ENCODE measurements at places on chromosomes 6 and 20.

GRCh38 chr6:255041-255750 is 37.1 kb upstream of the DUSP22 start:
- DNase-seq = no peak

DNA sequence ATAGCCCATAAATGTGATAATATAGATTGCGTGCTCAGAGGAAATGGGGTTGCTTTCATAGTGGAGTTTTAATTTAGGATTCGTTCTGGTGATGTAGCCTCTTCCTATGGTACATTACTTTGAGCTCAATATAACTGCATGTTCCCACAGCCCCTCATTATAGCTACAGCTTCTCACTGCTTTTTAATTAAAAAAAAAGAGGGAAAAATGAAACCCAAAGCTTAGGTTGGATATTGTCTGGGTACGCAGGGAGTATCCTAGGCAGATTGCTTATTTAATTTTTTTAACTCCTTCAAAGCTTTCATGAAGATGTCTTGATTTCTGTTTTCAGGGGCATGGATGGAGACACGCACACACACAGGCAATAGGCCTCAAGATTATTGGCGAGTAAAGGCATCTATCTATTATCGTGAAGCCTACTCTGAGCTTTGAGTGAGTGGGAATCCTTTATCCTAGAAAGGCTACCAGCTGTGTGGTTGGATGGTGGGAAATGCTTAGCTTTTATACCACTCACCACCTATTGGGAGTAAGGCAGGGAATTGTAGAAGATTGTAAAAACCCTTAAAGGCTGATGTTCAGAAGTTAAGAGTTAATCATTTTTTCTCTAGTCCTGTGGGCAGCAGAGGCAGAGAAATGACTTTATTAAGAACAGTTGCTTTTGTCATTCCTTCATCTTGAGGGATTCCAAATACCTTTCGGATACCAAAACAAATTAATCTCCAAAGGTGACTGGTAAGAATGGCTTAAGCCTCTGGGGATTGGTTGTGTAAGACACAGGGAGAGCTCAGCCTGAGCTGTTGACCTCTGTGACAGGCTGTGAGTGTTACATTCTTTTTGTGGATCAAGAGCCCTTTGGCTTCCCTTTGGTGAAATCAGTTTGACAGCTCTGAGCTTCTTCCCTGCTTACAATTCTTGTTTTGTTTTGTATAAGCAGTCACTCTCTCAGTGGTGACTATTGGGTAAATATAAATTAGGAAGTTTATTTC is 33.4 kb downstream of the CTNNBL1 start:
- DNase-seq = no peak

GRCh38 chr6:107624541-107624940 is 134.6 kb downstream of the SOBP start:
- DNase-seq = no peak

GRCh38 chr20:59772931-59773913 is 160.2 kb downstream of the SYCP2 start:
- no peak for DNase-seq

GRCh38 chr6:112437058-112437457 is 89.9 kb downstream of the RFPL4B start:
- no peak for DNase-seq

DNA sequence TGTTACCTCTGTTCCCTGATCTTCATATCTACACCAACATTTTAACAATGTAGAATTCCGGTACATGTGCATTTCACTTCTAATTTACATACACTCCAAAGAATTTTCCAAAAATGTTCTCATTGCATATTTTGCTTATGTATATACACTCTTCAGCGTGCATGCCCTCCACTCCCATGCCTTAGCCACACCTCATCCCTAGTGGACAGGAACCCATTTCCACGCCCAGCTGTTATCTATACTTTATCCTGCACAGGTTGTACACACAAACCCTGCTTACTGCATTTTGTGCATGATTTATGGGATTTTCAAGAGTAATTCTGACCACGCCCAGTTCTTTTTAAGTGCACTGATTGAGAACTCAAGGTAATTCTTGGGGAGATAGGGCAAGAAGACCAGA is 102.4 kb downstream of the TFAP2C start:
- no peak for DNase-seq

GRCh38 chr20:18541741-18542140 is 25.5 kb upstream of the SMIM26 start:
- DNase-seq = no peak

DNA sequence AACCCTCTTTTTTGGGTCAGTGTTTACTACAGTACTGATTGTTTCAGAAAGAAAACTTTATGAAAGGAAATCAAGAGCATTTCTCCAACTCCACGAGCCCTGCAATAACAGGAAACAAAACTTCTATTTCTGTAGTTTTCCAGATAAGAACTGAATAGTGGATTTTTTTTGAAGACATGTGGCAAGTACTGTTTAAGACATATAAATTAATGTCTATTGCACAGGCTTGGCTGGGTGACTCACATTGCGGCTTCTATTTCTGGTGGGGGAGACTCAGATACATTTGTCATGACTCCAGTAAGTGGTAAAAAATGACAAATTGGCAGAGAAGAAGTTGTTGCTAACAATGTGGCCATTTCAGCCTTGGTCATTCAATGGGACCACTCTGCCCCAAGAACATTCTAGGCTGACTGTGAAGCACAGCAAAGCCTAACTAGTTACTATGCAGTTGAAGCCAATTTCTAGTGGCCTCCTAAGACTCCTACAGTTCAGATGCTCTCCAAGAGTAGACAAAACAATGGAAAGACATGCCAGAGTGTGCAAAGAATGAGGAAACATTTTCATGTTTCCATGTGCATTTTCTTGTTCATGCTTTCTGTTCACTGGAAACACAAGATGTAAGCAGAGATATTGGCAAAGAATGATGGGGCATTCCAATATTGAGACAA is 200.9 kb downstream of the EDN1 start:
- no peak for DNase-seq

DNA sequence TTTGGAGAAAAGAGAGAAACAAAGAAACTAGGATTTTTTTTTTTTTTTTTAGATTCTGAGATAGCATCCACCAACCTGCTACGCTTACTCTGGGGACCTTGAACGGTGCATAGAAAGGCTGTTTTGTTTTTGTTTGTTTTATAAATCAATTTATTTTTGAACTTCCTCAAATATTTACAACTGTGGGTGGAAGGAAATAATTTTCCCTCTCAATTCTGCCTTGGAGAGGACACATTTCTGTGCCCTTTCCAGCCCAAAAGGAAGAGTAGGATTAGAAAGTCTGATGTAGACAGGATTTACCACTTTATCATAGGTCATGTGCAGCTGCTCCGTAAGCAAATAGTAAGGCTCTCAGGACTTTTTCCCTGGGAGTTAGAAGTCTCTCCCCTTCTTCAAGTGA is 190.5 kb downstream of the NKAIN2 start:
- DNase-seq = no peak

DNA sequence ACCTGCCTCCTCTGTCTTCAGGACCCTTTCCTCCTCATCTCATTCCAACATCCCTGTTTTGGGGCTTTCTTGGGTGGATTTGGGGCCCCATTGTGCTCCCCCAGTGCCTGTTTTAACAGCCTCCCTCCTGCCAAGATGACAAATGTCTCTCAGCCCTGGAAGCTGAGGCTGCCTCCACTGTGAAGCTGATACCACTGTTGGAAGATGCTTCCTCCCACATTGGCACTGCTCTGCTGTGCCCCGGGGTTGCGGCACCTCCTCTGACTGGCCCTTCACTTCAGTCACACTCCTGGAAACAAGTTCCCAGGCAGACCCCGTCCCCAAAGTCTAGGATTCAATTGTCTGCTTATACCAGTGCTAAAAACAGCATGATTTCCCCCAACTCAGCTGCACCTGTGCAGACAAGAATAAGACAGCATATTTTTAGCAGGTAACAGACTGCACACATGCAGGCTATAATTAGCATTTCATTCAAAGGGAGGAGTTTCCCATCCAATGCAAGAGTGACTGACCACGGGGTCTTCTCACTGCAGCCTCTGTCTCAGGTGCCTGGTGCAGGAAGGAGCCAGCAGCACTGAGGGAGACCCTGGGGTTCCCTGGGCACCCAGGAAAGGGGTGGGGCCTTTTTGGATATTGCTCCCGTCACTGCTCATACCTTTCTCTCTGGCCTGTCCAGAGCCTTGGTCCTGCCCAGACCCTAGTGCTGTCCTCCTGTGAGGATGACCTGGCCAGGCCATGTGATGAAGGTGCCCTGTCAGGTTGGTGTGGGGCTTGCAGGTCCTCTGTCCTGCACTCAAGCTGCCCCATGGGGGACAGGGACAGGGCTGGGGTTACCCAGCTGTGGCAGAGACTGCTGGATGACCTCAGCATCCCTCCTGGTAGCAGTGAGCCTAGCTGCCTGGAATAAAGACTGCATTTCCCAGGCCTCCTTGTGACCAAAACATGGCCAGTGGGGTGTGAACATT is 31.5 kb upstream of the SULF2 start:
- DNase-seq = no peak

DNA sequence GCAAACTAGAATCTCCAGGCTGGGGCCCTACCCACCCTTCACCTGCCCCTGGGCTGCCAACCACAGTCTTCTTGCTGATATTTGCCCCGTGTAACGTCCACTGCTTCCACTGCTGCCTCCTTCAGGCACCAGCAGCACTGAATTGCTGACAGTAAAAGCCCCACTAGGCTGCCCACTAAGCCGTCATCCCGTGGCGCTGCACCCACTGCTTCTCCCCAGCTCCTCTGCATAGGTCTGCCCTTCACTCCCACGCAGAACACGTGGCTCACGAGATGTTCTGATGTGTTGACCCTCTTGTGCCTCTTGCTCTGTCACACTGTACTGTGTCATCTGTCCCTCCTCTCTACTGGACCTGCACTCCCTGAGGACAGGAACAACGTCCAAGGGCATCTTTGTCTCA is 86.3 kb upstream of the HIVEP1 start:
- no peak for DNase-seq

GRCh38 chr6:131966443-131966842 is 15.3 kb upstream of the CCN2 start:
- no peak for DNase-seq

DNA sequence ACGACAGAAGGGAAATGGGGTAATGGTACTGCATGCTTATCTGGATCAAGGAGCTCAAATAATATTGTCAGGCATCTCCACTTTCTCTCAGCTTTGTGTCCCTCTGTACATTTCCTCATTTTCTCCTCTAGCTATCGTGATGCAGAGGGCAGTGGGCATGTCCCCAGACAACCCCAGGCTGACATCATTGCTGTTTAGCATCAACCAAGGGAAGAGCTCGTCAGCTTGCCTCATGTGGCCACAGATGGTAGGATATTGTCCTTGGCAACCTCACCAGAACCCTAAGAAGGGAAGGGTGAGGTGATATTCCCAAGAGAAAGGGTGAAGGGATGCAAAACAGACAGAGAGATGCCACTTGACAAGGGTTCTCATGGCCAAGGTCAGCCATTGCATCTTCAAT is 58.3 kb downstream of the MAFB start:
- DNase-seq = no peak

GRCh38 chr20:24683676-24684075 is 214.2 kb downstream of the SYNDIG1 start:
- no peak for DNase-seq

GRCh38 chr6:101203664-101204063 is 189.8 kb upstream of the GRIK2 start:
- DNase-seq = no peak

GRCh38 chr20:52905241-52905994 is 66.7 kb upstream of the TSHZ2 start:
- no peak for DNase-seq

DNA sequence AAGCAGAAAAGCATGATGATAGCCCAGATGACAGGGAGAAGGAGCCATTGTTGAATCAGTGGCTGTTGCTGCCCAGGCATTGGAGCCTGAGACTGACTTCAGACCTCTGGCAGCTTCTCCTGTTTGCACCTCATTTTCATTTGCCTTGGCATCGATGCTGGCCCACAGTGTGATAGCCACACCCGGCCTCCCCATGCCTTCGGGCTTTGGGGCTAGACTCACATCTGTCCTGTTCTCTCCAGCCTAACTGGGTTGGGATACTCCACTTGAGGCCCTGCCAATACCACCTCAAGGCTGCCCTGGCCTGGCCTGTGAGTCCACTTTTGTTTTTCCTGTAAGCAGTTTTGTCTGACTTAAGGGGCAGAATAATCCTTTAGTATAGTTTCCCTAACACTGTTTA is 140.4 kb downstream of the UST start:
- no peak for DNase-seq

Measured in DMS 273 treated with DMSO at 0.1 percent for 48 hours (cell line).